Sigmoid colon (tissue), 7 donors: ENCODE measurements at places on chromosomes 5 and 9. TPM values are rescaled to one million over a fixed set of nuclear protein-coding genes. Genes with fewer than 3 reads are reported as not detected.

The CACFD1 gene
- 13.4 TPM for total RNA-seq

DNA sequence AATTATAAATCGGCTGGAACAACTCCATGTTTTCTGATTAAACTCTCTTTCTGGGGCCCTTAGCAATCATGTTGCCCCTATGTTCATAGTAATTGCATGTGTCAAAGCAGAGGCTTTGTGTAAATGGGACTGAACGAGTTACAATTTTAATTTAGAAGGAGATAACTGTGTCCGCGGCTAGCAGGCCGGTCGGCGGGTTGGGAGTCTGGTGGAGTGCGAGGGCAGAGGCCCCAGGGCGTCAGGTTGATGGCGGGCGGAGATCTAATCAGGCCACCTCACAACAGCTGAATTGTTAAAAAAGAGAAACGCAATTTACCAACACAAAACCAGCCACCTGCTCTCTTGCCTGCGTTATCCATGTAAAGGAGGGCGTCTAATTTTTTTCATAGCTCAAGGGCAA lies 134.9 kb upstream of the LPCAT1 start:
- DNase-seq: no peak
- H3K36me3 ChIP-seq: no peaks in the 10 kb centered on the region
- H3K27me3 ChIP-seq: peaks cover 85% of the 10 kb centered on the region
- no peak overlapping the region for H3K27ac ChIP-seq

- no peaks in the 10 kb centered on the region for H3K36me3 ChIP-seq
- no peak overlapping the region for H3K4me3 ChIP-seq
- peaks cover 15% of the 10 kb centered on the region for H3K4me1 ChIP-seq
- H3K27ac ChIP-seq: peak overlapping the region; percentile 6
- no peak for DNase-seq
Measured at GRCh38 chr9:115637661-115638060, 515.9 kb upstream of the PAPPA start.

DNA sequence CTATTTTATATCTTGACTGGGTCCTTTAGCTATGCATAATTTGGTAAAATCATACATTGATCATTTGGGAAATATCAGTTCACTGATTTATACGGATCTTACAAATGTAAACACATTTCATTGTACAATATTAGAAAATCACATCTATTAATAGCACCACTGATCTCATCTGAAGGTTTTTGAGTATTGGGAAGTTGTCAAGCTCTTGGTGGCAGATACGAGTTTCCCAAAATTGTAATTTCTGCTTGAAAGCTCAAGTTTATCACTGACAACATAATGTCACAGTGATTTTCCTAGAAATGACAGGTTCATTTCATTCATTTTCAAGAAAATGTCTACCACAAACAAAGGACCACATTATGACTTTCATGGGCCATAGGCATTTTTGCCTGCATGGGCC lies 3.0 kb upstream of the MACROH2A1 start:
- no peaks in the 10 kb centered on the region for H3K36me3 ChIP-seq
- no peak overlapping the region for H3K4me3 ChIP-seq
- DNase-seq: no peak
- H3K4me1 ChIP-seq: peaks cover 19% of the 10 kb centered on the region
- no peaks in the 10 kb centered on the region for H3K27me3 ChIP-seq

The FGFR4 gene
- total RNA-seq: 3.0 TPM

The PCDHB9 gene
- 2.1 TPM for total RNA-seq

The OCLN gene
- 1.3 TPM for total RNA-seq

GRCh38 chr5:59956130-59956783 lies 62.7 kb upstream of the PDE4D start:
- no peaks in the 10 kb centered on the region for H3K27me3 ChIP-seq
- no peaks in the 10 kb centered on the region for H3K36me3 ChIP-seq
- no peak overlapping the region for H3K4me3 ChIP-seq
- no peak for DNase-seq

- H3K4me1 ChIP-seq: no peaks in the 10 kb centered on the region
- no peak for DNase-seq
- no peaks in the 10 kb centered on the region for H3K27me3 ChIP-seq
Measured at GRCh38 chr5:98031926-98032325, 741.5 kb upstream of the RGMB start.

DNA sequence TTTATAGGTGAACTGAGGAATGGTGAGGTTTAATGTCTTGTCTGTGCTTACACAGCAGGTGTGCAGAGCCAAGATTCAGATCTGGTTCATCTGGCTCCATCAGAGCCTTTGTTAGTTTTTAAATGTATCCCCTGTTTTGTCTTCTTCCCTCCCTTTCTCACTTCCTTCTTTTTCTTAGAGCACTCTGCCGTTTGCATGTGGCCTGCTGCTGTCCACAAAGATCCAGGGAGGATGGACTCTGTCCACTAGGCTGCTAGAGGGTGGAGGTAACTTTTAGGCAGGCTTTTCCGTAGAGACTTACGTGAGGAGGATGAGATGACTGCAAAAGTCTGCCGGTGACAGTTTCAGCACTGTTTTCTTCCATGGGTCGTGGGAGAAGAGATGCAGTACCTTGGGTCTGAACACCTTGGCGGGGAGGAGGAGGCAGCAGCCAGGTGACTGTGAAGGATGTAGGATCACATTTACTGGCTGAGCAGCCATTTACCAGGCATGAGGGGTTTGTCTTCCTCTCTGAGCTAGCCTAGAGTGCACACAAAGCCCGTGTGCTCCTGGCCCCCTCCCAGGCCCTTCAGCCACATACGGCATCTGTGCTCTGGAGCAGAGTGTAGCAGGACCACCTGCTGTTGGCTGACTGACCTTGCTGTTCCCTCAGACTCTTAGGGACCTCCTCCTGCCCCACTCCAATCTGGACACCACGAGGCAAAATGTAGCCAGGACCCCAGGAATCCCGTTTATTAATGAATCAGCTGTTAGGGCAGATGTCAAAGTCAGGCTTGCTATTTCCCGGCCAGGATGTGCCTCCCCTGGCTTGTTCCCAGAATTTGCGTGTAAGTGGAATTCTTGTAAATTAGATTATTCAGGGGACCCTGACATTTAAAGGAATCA lies 1.8 kb downstream of the NTMT1 start:
- H3K4me1 ChIP-seq: no peaks in the 10 kb centered on the region
- H3K27ac ChIP-seq: peak overlapping the region; percentile 98
- no peaks in the 10 kb centered on the region for H3K27me3 ChIP-seq
- H3K4me3 ChIP-seq: peak overlapping the region; percentile 71
- DNase-seq: no peak
- H3K36me3 ChIP-seq: peaks cover 7% of the 10 kb centered on the region

GRCh38 chr5:115723220-115723619 lies 93.2 kb downstream of the CDO1 start:
- DNase-seq: no peak
- no peaks in the 10 kb centered on the region for H3K27me3 ChIP-seq
- no peaks in the 10 kb centered on the region for H3K4me1 ChIP-seq

DNA sequence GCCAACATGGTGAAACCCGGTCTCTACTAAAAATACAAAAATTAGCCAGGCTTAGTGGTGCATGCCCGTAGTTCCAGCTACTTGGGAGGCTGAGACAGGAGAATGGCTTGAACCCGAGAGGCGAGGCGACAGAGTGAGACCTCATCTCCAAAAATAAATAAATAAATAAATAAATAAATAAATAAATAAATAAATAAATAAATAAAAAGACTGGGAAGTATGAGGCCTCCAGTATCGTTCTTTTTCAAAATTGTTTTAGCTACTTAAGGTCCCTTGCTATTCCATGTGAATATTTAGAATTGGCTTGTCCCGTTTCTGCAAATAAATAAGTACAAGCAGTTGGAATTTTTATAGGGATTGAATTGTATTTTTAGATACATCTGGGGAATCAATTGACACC lies 3.0 kb upstream of the SETX start:
- H3K27me3 ChIP-seq: no peaks in the 10 kb centered on the region
- no peak for DNase-seq
- peaks cover 15% of the 10 kb centered on the region for H3K4me1 ChIP-seq
- H3K27ac ChIP-seq: no peak overlapping the region

The EHMT1 gene
- 60.4 TPM for total RNA-seq

DNA sequence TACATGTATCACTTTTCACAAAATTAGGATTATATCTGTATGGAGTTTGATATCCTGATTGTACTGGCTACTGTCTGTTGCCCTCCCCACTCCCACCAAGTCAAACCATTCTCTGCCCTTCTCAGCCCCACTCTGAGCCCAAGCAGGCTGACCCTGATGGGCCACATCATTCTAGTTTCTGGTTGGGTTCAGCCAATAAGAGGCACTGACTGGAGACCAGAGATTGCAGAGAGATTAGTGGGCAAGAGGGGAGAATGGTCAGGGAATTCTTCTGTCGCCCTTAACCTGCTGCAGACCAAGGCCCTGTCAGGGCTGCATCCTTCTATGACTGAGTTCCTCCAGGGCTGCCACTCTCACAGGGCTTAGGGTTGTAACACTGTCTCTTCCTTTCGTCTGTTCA lies 2.7 kb downstream of the HSPB3 start:
- H3K4me1 ChIP-seq: peaks cover 27% of the 10 kb centered on the region
- no peak overlapping the region for H3K4me3 ChIP-seq
- no peaks in the 10 kb centered on the region for H3K27me3 ChIP-seq
- no peak for DNase-seq

- H3K27me3 ChIP-seq: no peaks in the 10 kb centered on the region
- DNase-seq: no peak
- H3K4me1 ChIP-seq: no peaks in the 10 kb centered on the region
- H3K36me3 ChIP-seq: no peaks in the 10 kb centered on the region
Measured at GRCh38 chr5:157172403-157172802, 6.3 kb upstream of the GARIN3 start.

The PCDHGA12 gene
- 14.1 TPM for total RNA-seq
